Activated CD4-positive, CD25-positive, alpha-beta regulatory T cell treated with anti-CD3 and anti-CD28 coated beads, Interleukin-2, amount 50 U/mL, for 16 hours (primary cell): ENCODE measurements at places on chromosomes 1 and 21.

- no peak for DNase-seq
Observed at GRCh38 chr1:54428837-54429518, 22.8 kb upstream of the SSBP3 start.

GRCh38 chr1:197807739-197808453 is 32.6 kb upstream of the DENND1B start:
- DNase-seq, result no peak

GRCh38 chr1:170619241-170620028 is 44.5 kb upstream of the PRRX1 start:
- DNase-seq, result no peak

GRCh38 chr1:182235952-182236650 is 155.5 kb downstream of the GLUL start:
- no peak for DNase-seq

DNA sequence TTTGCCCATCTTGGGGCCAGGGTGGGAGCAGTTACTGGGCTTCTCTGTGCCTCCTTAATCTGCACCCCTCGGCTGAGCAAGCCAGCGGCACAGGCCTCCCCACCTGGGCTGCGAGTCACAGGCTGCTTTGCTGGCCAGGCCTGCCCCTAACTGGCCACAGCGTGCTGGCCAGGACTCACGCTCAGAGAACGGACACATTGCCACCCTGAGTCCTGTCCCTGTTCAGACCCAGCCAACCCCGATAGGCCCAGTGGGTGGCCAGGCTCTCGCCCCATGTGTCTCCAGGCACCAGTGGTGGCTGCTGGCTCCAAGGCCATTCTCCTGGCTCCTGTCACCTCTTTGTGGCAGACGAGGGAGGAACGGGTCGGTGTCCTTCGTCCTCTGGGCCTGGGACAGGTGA is 61.3 kb downstream of the MORN1 start:
- no peak for DNase-seq

DNA sequence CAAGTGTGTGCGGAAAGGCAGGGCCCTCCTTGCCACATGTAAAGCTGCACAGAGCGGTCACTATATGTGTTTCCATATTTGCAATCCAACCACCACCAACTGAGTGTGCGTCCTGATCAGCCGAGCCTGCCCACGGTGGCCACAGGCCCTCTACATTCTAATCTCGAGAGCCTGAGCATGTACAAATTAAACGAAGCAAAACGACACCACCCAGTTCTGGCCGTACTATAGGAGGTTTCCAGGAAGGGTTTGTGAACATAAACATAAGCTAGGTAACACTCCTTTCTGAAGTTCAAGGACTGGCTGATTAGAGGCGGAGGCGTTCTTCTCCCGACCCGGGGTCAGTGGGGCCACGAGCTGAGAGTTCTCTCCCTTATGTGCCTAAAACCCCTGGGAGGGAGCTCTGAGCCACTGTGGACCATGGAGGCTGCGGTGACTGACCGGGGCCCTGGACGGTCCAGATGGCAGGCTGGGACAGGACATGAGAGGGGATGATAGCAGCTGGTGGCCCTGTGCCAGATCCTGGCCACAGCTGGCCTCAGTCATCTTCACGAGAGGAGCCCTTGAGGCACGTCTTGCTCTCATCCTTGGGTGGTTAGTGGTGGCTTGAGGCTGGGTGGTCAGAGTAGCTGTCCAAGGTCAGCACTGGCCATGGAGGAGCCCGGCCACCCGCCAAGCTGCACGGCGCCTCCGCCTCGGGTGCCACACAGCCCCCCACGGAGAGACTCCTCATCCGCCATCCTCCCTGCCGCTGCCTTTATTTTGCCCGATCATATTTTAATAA is 39.1 kb upstream of the TRAPPC10 start:
- DNase-seq, result no peak

DNA sequence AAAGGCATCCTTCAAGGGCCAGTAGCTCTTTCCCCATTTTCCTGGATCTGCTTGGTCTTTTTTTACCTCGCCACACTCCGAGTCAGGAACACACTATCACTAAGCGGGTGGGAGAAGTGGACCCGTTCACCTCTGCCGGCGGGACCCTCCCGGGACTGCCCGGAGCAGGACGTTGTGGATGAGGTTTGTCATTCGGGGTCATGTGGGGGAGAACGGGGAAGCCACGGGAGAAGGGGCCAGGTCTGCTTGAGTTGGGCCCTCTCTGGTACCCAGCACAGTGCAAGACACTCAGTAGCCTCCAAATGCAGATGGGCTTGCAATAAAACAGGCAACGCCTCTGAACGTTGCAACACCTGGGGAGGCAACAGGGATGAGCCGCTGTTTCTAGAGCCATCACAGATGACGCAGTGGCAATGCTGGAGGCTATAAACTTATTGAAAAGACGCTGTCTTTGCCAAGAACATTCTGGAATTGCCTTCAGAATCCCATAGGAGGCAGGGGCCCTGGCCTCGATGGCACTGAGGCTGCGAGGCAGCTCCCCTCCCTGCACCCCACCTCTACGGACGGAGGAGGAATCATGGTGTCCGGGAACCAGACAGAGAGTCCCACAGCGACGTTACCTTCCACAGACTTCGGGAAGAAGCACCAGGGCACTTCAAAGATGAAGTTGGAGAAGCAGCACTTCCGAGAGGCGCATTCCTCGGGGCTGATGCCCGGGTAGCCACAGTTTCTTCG is 3.8 kb downstream of the TFF2 start:
- no peak for DNase-seq

GRCh38 chr21:16192902-16193301 is 463.1 kb downstream of the USP25 start:
- DNase-seq, result no peak

- DNase-seq, result no peak
Observed at GRCh38 chr1:178397678-178398077, 99.1 kb downstream of the CLEC20A start.

DNA sequence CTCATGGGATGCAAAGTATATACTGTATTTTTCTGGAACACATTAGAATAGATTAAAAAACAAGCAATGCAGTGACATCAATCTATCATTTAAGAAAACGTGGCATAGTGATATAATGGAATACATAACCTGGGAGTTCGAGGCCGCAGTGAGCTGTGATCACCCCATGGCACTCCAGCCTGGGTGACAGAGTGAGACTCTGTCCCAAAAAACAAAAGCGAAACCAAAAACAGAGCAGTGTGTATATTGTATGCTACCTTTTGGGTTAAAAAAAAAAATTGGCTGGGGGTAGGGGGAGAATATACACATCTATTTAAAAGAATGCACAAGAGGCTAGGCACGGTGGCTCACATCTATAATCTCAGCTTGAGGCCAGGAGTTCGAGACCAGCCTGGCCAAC is 13.5 kb downstream of the SLC2A1 start:
- DNase-seq, result no peak

DNA sequence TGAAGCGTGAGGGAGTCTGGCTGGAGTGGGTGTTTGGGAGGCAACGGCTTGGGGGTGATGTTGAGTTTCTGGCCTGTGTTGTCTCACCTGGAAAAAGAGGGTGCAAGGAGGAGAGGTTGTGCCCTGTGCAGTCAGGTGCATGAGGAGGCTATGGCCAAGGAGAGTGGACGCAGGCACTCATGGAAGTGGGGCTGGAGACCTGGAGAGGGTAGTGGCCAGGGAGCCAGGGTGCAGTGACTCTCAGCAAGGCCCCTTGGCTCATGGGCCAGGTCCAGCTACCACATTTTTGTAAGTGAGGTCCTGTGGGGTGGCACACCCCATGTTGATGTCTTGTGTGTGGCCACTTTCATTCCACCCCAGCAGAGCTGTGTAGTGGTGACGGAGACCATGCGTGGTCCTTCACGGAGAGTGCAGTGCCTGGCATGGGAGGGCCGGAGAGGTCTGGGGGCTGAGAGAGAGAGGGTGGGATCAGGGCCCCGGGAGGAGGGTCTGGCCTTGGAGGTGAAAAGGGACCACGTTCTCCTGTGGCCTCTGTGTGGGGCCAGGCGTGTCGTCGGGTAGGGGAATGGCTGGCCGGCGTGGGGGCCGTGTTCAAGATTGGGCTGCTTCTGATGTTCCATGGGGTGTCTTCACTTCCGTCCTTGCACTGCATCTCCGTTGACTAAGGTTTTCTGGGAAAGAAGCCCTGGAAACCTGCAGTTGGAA is 6.1 kb downstream of the SNAP47 start:
- no peak for DNase-seq

GRCh38 chr1:243378669-243379068 is 122.8 kb downstream of the SDCCAG8 start:
- no peak for DNase-seq

- DNase-seq, result no peak
Observed at GRCh38 chr1:220385158-220385557, 112.9 kb upstream of the RAB3GAP2 start.

DNA sequence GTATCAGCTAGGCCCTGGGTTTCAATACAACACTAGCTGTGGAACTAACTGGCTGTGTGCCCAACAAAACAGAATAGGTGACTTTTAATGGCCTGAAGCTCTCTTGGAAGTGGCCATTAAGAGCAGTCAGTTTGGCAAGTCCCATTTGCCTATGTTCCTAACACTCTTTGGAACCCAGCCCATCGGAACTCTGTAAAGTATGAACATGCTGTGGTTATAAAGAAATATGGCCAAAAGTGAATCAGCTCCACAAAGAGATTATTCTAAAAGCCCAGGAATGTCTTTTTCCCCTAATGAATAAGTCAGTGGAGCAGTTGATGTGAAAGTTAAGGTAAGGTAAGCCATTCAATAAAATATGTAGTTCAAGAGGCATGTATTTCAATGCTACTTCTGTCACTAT is 223.7 kb upstream of the ADAMTS5 start:
- no peak for DNase-seq

- DNase-seq, result peak; percentile 61
Observed at GRCh38 chr1:9275567-9276034, 17.1 kb upstream of the SPSB1 start.

GRCh38 chr1:228867951-228868730 is 132.9 kb downstream of the RHOU start:
- no peak for DNase-seq
